EH (cell line): ENCODE measurements at places on chromosomes 2 and 18.

DNA sequence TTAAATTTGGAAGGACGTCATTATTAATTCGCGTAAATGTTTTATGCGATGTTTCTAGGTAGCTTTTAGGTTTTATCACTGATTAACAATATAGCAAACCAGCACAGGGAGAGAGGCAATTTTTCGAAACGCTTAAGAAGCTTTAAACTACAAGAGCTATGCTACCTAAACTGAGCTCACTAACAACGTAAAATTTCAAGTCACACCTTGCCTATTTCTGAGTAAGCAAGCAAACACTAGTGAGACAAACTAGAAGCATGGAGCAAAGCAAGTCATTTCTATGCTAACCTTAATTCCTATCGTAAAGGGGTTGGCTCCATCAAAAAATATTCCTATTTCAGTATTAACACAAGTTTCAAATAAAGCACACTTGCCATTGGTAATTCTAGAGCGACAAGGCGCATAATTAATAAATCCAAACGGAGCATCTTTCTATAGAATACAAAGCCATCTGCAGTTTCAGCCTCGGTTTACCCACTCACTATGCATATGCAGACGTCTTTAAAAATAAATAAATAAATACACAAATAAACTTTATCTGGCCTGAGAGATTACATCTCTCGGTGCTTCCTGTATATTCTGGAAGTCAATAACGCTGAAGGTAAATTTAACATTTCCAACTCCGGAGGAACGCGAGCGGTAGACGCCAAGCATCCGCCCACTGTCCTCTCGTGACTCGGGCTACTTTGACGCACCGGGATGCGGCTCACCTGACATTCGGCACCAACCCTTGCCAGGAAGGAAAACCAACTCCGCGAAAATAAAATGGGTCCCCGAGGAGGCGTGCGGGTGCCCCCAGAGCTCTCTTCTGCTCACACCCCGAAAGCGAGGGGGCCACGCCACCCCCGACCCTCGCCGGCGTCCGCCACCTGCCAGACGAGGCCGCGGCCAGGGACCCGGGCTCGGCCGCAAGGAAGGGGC, 947 bp downstream of the ITSN2 start:
- peak; percentile 27 for DNase-seq

DNA sequence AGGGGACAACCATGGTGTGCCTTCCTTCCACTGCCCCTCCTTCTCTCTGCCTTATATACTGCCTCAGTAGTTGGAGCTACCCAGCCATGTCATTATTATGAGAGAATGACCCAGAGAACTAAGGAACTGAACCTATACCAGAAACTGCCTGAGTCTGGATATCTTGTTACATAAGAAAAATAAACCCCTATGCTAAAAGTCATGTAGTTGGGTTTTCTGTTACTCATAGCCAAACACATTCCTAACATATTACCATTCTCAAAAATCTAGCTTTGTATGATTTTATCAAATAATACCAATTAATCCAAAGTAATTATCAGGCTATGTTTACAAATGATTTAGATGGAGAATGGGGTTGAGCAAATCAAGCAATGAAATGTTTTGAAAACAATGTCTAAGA, 15.0 kb upstream of the KLF7 start:
- peak; percentile 79 for DNase-seq

DNA sequence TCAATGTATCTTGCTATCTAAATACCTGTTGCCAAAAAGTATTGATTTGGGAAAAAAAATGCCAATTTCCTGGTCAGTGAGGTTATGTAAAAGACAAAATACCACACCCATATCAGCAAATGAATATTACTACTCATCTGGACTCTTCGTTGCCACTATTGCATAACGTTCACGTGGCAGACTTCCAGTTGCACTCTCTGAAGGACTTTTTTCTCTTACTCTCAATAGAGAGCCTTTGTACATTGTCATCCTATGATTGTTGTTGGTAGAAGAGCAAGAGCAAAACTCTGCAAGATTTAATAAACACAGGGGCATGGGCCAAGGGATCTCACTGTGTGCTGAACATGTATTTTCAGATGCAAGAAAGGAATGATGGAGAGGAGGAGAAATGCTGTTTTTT, 689.8 kb downstream of the MBD2 start:
- no peak for DNase-seq

DNA sequence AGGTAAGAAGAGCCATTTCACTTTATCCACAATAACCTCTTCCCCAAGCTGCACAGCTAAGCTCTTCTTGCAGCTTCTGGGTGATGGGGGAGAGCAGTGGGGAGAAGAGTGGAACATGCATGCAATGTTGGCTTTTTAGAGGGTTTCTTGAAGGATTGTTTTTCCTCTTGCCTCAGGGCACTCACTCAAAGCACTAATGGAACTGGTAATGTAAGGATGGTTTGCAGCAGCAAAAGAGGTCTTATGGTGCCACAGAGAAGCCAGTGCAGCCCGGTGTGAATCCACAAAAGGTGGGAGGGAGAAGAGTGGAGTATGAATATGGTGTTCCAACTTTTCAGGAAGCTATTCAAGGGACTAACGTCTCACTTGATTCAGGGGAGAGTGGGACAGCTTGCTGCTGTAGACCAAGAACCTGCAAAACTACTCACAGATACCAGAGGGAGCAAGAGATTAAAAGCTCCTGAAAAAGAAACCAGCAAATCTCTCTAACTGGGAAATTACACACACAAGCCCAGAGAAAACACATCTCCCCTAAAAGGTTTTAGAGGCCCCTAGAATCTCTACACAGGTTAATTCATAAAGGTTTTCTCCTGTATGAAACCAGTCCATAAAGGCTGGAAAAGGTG, 116.4 kb downstream of the CHN1 start:
- DNase-seq: peak; percentile 18

DNA sequence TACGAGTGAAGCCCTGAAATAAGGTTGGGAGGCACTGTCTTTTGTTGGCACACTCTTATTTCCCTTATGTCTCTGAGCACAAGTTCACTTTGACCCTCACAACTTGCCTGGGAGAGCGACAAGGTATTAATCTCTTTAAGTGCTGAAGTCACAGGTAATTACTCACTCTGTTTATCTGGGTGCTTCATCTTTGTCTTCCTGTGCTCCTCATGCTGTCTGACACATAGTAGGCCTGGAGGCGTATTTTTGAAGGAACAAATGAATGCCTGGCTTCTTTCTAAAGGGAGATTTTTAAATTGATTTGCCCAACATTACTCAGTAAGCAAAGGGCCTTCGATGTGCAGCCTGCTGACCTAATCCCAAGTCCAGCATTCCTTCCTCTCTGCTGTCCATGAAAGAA, 507.1 kb upstream of the TNP1 start:
- no peak for DNase-seq

DNA sequence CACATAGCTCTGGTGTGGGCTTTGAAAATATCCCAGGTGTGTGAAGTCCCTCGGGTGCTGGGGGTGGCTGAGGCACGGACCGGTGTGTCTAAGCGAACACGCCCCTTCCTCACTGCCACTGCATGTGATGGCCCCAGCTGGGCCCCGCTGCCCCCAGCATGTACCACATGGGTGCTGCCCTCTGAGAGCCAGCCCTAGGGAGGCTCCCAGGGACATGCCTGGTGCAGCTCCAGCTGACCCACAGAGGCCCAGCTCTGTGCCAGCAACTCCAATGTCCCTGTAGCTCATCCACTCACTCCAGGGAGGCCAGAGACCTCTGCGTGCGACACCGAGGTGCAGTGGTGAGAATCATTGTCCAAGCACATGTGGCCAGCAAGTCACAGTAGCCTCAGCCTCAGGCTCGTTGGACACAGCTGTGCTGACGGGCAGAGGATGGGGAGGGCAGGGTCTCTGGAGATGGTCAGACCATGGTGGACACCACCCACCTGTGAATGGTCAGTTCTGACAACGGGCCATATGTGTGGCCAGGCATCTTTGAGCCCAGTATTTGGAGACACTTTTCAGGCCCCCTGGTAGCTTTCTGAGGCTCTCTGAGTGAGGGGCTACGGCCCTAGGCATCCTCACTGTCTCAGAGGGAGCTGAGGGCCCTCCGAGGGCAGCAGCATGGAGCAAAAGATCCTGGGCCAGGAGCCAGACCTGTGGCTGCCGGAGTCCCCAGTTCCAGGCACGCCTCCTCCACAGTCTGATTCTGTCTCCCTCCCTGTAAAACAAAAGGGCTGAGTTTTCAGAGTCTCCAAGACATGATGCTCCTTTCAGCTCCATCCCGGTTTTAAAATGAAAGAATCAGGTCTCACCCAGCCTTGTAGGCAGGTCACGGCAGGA, 220.7 kb downstream of the NDUFA10 start:
- no peak for DNase-seq

GRCh38 chr2:163213661-163214081, 375.1 kb upstream of the KCNH7 start:
- peak; percentile 50 for DNase-seq

GRCh38 chr2:217193431-217194340, 333.8 kb upstream of the TNP1 start:
- no peak for DNase-seq

DNA sequence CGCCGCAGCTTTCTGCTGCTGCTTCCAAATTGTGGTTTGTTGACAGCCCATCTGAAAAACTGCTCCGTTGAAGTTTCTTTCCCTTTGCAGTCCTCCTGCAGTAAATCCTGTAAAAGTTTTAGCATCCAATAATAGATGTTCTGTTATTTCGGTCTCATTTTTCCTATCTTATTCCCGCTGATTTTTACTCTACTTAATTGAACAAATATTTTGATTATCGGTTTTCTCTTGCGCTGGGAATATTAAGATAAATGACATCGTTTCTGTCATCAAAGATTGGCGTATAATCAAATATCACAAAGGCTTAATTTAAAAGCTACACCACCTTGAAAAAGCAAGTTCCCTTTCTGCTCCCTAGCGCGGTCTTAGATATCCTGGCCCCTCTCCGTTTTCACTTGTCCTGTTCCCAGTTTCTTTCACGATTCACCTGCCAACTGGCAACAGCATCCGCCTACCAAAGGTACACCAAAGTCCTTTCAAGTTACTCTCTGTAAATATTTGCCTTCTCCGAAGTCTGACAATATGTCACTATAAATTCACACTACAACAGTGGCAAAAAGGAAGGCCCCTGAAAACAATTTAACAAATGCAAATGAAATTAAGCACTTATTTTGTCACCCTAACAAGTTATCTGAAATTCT, 1.0 kb upstream of the STRN start:
- no peak for DNase-seq

- peak; percentile 10 for DNase-seq
Observed at GRCh38 chr2:173218326-173219056, 136.2 kb upstream of the CDCA7 start.

GRCh38 chr2:16717477-16717876, 51.8 kb upstream of the CYRIA start:
- no peak for DNase-seq

GRCh38 chr2:124698979-124699565, 674.0 kb downstream of the CNTNAP5 start:
- DNase-seq: no peak

- DNase-seq: peak; percentile 83
Observed at GRCh38 chr2:224263571-224264043, 138.3 kb downstream of the FAM124B start.

- no peak for DNase-seq
Observed at GRCh38 chr2:186064507-186064906, 325.9 kb downstream of the FSIP2 start.

- DNase-seq: no peak
Observed at GRCh38 chr2:233845301-233846060, 8.9 kb downstream of the HJURP start.

DNA sequence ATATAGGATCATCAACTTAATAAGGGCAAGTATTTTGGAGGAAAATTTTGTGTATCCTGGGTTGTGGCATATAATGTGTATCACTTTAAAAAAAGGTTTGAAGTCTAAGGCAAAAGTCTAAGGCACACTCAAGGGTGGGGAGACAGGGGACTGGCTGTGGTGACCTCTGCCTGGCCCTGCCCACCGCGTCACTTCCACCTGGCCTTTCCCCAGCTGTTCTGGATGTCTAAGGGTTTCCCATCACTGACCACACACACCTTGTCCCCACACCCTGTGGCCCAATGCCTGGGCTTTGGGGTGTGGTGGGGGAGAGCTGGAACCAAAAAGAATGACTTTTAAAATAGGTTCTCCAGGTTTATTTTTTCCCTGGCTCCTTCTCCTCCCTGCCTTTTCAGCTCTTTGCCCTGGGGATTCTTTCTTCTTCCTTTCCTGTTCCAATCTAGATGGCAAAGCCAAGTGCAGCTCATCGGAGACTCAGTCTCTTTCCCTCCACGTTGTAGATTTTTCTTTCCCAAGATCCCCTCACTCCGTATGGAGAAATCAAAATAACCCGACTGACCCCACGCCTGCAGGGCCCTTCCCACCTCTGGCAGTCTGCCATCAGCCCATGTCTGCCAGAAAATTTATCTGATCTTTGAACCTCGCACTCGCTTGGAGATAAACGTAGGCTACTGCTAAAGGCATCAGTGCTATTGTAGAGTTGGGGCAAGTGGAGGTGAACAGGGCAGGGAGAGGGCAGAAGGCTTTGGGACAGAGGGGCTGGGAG, 257.2 kb downstream of the DYSF start:
- no peak for DNase-seq

- no peak for DNase-seq
Observed at GRCh38 chr2:134718817-134719814, at the start of gene TMEM163. Gene TMEM163, minus strand, starts transcription at chr2:134719000.

- DNase-seq: no peak
Observed at GRCh38 chr2:29236074-29236473, 120.9 kb downstream of the CLIP4 start.
